NCI-H187 (cell line): ENCODE measurements at places on chromosomes 2 and 18.

DNA sequence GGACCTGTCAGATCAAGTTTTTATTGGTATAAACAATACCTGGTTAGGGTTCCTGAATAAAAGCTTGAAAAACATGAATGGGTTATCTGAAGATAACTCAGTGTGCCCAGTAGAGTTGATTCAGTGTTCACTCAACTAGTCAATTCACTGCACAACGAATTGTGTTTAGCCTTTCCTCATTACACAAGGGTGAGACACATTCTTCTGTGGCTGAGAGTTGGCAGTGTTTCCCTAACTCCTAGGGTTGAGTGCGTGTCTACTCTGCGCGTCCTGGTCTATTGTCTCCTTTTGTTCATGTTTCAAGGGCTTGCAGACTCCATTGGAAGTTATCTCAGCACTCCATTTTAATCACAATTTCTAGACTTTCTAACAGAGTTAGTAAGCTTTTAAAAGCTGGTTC is 32.8 kb upstream of the TMEM178A start:
- no peak for DNase-seq

- no peak for DNase-seq
These were observed 63.5 kb downstream of the STAT4 start for GRCh38 chr2:191087311-191087710.

DNA sequence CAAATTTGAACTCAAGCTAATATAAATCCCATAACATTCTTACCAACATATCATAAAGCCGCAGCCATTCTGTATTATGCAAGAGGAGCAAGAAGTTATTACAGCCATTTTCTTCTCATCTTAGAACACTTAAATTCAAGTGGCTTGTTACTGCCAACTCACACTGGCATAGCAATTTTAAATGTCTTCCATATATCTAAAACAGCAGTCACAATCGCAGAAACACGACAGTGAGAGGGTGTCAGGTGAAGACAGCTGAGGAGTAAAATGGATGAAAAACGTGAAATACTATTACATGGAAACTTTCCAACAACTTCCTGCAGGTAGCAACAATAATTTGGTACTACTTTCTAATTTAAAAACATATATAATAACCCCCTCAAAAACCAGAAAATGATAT is 17.9 kb downstream of the PPP3R1 start:
- DNase-seq: no peak

GRCh38 chr2:173658946-173659371 is 304.3 kb downstream of the CDCA7 start:
- DNase-seq: no peak

- DNase-seq: no peak
These were observed 54.2 kb downstream of the HK2 start for GRCh38 chr2:74887960-74888700.

- no peak for DNase-seq
These were observed 330.4 kb downstream of the SLC4A3 start for GRCh38 chr2:219957820-219958219.

- no peak for DNase-seq
These were observed 470.9 kb downstream of the ARHGAP15 start for GRCh38 chr2:143600116-143600515.

DNA sequence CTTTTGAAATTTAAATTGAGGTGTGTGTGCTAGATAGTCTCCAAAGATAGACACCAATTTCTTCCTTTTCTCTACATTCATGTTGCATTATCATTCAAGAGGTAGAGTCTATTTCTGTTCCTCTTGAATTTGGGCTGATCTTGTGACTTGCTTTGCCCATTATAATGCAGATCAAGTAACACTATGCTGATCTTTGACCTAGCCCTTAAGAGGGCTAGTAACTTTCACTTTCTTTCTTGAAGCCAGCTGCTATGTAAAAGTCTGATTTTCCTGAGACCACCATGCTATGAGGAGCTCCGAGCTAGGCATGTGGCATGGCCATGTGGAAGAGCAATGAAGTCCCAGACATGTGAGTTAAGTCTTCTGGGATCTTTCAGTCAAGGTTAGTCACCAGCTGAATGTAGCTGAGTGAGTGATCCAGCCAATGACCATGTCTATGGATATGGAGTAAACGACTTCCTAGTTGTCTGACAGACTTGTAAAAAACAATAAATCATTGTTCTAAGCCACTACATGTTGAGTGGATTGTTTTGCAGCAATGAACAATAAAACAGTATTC is 189.4 kb upstream of the CWC22 start:
- no peak for DNase-seq

DNA sequence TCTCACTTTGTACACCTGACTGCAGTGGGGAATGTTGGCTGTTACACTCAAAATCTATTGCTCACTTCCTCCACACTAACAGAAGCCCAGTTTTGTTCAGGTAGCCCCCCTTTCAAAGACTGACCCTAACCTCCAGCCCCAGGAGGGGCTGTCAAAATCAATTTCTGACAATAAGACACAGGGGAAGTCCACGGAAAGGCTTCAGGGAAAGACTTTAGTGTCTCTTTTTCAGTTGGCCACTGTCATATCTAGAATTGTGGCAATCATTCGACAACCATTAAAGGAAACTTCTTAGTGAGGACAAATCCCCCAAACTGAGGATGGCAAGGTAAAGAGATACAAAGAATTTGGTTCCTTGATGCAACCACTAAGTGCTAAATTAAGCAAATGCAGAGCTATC is 59.0 kb downstream of the BARD1 start:
- no peak for DNase-seq

- DNase-seq: no peak
These were observed 35.8 kb upstream of the ZNF516 start for GRCh38 chr18:76530846-76531245.

DNA sequence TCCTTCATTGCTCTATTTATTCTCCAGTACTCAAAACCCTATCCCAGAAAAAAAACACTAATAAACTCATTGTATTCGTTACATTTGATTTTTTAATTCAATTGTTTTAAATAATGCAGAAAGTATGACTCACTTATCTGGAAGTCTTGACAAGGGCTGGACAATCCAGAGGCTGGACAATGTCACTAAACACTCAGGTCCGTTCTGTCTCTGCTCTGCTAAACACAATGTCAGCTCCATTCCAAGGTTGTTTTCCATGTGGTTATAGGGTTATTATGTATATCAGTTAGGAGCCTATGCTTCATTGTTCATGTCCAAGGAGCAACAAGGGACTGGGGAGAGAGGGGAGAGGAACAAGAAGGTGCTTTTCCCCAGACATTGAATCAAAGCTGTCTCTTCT is 125.5 kb downstream of the IRS1 start:
- no peak for DNase-seq

DNA sequence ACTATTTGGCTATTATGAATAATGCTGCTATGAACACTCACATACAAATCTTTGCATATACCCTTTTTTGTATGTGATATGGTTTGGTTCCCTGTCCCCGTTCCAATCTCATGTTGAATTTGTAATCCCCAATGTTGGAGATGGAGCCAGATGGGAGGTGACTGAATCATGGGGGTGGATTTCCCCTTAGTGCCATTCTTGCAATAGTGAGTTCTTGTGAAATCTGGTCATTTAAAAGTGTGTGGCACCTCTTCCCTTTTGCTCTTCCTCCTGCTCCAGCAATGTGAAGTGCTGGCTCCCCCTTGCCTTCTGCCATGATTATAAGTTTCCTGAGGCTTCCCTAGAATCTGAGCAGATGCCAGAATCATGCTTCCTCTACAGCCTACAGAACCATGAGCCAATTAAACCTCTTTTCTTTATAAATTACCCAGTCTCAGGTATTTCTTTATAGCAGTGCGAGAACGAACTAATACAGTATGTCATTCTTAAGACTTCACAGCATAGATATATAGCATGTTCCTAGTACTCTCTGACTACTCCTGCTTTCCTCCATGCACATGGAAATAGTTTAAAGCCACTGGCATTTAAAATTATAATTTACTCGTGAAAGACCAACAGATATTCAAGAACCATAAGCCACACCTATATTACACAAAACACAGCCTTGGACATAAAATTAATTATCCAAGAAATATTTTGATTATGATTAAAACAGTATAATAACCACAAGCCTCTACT is 75.2 kb downstream of the COBLL1 start:
- DNase-seq: no peak

DNA sequence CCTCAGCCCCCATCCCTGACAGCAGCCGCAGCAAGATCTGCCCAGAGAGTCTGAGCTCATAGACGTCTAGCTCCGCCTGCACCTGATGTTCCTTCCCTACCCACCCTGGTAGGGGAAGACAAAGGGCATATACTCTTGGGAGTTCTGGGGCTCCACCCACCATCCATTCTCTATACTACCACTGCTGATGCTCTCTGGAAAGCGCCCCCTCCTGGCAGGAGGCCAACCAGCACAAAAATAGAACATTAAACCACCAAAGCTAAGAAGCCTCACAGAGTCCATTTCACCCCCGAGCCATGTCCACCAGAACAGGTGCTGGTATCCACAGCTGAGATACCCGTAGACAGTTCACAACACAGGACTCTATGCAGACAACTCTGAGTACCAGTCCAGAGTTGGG is 662.6 kb upstream of the FAM98A start:
- no peak for DNase-seq
